GM19239 (cell line): ENCODE measurements at places on chromosomes 1 and 21.

DNA sequence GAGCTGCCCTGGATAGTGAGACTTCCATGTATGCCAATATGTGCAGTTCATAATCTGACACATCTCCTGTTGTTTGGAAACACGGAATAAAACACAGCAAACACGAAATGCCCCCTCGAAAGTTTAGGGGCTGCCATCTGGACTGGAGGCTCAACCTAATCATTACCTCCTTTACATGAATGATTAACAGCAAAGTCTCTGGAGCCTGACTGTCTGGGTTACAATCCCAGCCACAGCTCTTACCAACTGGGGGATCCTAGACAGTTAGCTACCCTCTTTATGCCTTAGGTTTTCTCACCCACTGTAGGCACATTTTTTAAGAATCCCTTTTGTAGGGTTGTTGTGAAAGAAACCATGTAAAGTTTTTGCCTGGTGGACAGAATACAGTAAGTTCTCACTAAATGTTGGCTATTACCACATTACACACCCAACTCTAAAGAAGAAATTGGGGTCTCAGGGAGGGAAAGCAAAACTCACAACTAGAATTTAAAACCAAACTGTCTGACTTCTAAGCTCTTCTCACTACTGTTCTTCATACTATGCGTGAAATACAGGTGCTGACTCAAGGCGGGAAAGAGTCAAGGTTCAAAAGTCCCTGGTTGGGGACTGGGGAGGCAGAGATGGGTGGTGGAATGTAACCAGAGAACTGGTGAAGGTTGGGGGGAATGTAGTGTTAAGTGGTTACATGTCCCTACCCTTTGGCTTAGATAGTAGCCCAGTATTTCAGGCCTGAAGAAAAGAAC is 24.2 kb downstream of the CYP4A22 start:
- no peak for DNase-seq

DNA sequence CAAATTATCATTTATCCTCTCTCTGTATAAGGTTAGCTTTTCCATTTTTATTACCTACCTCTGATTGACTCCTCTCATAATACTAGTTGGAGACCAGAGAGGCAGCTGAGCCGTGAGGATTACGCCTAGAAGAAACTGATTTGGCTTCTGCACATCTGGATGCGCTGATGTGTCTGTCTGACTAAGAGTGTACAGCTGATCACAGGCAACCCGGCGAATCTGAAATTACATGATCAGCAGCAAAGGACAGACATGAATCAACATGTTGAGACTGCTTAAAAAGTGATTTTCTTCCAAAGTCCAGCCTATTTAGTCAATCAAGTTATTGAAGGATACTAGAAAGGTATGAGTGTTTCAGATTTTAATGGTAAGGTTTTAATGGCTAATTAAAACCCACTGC is 81.2 kb downstream of the PCSK9 start:
- DNase-seq = no peak

- peak; percentile 85 for DNase-seq
These were observed 10.6 kb downstream of the AVPR1B start for GRCh38 chr1:206106328-206107167.

DNA sequence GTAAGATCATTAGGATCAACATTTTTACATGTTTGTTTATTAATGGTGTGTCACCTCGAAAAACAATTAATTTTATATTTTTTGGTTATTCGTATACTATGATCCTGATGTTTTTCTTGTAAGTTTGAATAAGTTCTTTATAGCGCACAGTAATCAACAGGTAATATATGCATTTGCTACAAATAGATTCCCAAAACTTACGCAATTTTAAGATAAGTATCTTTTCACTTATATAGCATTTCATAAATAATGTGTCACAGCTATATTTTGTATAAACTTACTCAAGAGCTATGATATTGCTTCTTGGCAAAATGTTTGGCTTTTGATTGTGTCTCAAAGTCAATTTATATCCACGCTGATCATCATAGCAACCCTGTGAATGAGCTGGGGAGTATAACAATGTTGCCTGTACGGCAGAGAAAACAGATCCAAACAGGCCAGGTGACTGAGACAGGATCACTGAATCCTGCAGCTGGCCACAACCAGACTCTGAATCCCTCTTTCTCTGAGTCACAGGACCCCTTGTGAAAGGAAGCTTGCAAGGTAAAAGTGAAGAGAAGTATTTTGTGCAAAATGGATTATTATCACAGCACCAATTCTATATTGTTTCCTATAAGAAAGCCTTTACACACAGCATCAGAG is 48.6 kb downstream of the GNG12 start:
- no peak for DNase-seq

DNA sequence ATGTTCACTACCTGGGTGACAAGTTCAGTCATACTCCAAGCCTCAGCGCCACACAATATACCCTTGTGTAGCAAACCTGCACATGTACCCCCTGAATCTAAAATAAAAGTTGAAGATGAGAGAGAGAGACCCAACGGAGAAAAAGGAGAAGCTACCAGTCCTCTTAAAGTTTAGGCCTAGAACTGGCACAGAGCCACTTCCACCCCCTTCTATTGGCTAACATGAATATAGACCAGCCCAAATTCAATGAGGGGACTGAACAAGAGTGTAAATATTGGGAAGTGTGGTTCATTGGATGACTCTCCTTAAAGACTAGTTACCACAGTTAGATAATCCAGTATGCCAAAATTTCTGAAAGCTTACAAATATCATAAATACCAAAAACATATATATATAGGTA is 139.9 kb upstream of the ATP1B1 start:
- DNase-seq = no peak

- DNase-seq = no peak
These were observed 68.3 kb downstream of the PTGER3 start for GRCh38 chr1:70979313-70979712.

- no peak for DNase-seq
These were observed 28.5 kb upstream of the SPSB1 start for GRCh38 chr1:9263984-9264872.

DNA sequence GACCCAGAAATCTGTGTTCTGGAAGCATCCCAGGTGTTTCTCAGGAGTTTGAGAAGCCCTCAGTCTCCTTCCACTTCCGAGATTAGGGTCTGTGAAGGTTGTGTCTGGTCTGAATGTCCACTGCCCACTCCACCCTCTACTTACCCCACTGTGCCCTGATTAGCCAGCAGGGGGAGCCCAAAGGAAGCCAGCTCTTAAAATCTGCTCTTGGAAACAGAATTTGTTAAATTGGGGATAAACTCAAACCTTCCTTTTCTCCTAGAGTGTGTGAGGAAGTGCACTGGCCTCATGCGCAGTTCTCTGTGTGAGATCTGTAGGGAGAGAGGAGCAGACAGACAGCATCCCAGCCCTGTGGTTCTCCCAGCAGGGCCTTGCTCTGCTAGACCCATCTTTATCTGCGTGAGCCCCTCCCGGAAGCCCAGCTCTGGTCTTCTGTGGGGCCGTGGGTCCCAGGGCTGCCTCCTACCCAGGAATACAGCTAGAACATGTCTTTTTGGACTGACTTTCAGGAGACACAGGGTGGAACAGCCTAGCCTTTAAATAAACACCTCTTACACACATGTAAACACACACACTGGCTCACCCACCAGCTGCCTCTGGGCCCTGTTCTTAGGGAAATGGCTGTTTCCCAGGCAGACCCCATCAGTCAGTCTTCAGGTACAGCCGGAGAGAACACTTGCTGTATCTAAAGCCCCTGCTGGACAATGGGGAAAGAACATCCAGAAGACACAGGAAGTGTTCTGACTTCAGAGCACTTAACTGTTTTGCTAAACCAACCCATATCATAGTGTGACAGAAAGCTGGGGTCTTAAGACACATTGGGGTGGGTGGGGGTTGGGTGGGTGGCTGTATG is 52.2 kb downstream of the SMYD2 start:
- DNase-seq = no peak

GRCh38 chr1:6130036-6130435 is 50.1 kb downstream of the CHD5 start:
- DNase-seq = no peak

DNA sequence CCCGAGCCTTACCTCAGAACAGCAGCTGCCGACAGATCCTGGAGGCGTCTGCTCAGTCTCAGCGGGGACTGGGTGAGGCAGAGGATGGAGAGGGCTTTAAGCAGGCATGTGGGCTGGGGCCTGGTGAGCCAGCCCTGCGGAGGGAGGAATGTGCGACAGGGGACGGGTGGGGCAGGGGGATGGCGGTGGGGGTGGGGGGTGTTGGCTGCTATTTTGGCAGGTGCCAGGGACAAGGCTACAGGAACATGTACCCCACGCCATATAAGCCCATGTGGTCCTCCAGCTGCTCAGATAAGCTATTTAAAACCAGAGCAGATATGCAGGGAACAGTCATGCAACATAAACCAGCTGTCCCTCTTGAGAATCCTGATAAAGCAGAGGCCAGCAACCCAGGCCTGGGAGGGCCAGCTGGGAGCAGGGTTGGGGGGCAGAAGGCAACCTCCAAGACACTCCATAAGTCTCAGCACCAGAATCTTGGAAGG is at the start of gene TNNT2:
TNNT2 (minus strand) TSS at position 70 of the 482 bp plus-strand sequence. CDS start 4,426 bp downstream, outside the sequence.
- no peak for DNase-seq

DNA sequence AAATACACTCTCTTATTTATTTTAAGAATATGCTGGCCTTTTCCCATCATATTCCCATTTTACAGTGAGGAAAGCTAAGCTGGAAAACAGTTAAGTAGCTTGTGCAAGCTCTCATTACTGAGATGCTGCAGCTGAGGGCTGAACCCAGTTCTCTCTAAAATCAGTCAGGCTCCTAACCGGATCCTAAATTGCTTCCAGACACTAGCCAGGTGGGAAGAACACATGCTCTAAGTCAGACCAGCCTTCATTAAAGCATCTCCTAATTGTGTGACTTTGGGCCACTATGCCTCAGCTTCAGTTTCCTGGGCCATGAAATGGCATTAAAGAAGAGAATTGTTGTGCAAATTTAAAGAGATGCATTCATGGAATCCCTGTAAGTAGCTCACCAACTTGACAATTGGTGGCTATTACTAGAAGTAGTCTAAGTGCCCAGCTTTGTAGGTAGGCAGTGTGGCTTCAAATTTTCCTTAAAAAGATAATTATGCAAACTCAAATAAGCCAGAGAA is 228.4 kb downstream of the DAB1 start:
- DNase-seq = no peak

DNA sequence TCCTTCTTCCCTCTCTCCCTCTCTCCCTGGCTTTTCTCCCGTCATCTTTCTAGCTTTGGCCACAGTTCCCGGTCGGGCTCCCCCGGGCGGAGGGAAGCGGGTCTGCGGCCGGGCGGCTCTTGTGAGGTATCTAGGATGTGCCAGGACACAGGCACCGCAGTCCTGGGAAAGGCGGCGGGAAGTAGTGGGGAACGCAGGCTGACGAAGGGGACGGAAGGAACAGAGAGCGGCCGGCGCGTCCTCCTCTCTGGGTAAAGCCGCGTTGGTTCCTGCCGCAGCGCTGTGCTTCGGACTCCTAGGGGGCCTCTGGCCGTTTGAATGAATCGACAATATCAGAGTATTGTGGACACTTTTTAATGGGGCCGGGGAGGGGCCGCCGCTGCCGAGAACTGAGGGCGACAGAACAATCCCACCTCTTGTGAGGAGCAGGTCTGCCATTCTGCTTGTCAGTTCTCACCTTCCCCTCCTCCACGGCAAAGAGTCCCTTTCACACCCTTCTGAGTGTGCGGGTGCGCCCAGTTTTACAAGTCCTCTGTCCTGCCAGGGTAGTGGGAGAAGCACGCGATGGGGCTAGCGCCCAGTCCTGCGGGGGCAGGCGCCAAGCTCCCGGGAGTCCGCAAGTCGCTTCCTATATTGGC is 1.2 kb upstream of the LHX9 start:
- DNase-seq = no peak

DNA sequence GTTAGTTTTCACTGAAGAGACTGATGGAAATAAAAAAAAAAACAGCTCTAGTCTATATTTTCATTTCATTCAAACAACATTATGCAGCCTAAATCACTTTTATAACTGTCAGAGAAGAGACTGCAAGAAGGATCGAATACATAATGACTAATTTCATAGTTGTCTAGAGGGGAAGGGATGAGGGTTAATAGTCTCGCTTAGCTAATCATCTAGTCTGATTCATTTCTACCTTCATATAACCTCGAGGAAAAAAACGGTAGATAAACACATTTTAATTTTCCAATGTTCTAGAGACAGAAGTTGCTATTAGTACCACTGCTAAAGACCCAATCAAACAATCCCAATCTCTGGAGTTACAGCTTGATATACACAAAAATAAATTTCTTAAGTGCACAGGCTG is 3.5 kb downstream of the FUBP1 start:
- no peak for DNase-seq

- DNase-seq = no peak
These were observed 58.6 kb upstream of the NTPCR start for GRCh38 chr1:232891656-232892317.

GRCh38 chr1:8727809-8728213 is 89.6 kb downstream of the RERE start:
- no peak for DNase-seq

DNA sequence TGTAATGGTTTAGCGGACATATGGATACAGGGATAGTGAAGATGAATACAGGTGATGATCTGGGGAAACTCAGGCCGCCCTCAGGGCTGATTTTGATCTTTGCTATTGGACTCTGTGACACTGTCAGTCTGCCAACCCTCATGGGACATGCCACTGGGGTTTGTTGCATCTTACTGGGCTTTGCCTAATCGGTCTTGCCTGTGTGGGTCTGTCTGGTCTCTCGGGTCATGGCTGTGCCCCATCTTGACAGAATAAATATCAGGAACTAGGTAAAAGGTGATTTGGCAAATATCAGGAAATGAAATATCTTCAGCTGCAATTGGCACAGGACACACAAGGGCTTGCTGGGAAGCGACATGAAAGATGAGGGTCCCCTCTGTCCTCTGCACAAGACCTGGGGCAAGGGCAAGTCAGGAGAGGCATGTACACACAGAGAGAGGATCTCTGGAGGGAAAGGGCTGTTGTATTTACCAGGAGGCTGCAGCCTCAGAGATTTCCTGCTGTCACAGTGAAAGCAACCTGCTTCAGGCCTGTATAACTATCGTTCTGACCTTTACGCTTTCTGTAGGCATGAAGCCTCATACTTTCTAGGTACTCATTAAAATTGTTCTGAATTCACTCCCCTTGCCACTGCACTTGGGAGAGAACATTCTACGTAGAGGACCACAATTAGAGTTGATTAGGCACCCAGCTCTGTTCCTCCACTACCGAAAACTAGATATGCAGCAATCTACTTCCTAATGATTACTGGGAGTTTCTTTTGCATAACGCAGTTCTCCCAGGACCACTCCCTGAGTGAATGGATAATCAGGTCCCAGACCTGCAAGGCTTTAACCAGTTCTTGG is 52.0 kb upstream of the GADD45A start:
- no peak for DNase-seq

DNA sequence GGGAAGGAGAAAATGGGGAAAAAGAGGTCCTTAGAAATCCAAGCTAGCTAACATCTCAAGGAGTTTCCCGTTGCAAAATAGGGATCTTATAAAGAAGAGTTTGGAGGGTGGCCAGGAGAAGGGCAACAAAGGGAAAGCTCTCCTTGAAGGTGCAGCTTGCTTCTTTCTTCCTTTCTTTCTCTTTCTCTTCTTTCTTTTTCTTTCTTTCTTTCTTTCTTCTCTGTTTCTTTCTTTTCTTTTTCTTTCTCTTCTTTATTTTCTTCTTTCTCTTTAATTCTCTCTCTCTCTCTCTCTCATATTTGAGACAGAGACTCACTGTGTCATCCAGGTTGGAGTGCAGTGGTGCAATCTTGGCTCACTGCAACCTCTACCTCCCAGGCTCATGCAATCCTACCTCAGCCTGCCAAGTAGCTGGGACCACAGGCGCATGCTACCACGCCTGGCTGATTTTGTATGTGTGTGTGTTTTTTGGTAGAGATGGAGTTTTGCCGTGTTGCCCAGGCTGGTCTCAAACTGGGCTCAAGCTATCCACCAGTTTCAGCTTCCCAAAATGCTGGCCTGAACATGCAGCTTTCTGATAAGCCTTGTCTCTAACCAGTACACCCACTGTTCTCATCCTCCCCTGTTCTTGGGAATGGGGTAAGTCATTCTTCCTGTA is 44.4 kb downstream of the RNF11 start:
- DNase-seq = no peak
